CD4-positive, alpha-beta T cell treated with Interleukin-17A for 1 hour (primary cell): ENCODE measurements at places on chromosomes 7 and 10.

GRCh38 chr7:157300369-157300825 is 36.4 kb upstream of the DNAJB6 start:
- DNase-seq = no peak

- no peak for DNase-seq
Observed at GRCh38 chr10:110151467-110151866, 55.9 kb upstream of the MXI1 start.

DNA sequence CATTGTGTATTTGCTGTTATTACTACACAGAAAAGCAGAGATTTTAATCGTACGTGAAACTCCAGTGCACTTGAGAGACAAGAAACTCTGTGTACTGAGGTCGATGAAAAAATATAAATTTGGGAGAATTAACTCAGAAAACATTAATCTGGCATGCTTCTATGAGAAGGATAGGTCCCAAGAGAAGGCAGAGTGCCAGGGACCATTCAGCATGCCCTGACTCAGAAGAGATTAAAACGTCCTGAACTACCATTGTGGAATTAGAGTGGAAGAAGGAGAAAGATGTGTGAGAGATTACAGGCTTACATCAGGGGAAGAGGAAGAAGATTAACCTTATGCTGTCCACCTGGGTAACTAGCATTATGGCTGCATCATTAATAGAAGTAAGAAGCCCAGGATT is 72.4 kb downstream of the REEP3 start:
- no peak for DNase-seq

DNA sequence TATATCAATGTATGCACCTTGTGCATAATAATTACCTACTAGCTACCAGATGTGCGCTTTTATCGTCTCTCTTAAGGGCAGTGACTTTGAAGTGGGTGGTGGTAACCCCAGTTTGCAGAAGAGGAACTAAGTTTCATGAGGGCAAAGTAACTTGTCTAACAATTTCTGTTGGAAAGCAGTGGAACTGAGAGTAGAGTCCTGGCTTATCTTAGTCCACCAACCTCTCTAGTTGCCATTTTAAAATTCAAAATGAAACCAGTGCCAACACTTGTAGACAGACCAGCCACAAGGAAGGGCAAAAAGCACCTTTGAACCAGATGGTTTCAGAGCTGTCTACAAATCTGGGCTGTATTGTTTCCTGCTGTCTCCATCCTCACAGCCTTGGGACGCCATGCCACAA is 32.0 kb upstream of the RBM20 start:
- no peak for DNase-seq

GRCh38 chr7:158310924-158311666 is 276.5 kb downstream of the PTPRN2 start:
- no peak for DNase-seq

GRCh38 chr7:41156268-41156667 is 546.6 kb downstream of the INHBA start:
- DNase-seq = no peak

- no peak for DNase-seq
Observed at GRCh38 chr7:2928613-2929311, 84.7 kb upstream of the GNA12 start.

DNA sequence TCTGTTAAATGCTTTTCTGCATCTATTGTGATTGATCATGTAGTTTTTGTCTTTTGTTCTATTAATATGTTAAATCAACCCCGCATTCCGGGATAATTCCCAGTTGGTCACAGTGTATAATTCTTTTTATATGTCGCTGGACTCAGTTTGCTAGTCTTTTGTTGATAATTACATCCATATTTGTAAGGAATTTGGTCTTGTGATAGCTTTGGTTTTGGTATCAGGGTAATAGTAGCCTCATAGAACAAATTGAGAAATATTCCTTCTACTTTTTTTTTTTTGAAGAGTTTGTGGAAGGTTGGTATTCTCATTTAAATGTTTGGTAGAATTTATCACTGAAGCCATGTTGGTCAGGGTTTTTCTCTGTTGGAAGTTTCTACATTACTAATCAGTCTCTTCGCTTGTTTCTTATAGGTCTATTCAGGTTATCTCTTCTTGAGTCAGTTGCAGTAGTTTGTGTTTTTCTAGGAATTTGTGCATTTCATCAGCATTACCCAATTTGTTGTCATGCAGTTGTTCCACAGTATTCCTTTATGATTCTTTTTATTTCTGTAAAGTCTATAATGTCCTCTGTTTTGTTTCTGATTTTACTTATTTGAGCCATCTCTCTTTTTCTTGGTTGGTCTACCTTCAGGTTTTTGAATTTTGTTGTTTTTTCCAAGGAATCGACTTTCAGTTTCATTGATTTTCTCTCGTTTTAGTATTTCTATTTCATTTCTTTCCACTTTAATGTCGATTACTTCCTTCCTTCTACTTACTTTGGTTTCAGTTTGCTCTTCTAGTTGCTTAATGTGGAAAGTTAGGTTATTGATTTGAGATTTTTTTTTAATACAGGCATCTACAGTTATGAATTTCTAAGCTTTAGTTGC is 64.6 kb upstream of the GJD4 start:
- no peak for DNase-seq

GRCh38 chr10:59680199-59680598 is 29.5 kb downstream of the SLC16A9 start:
- DNase-seq = no peak

- no peak for DNase-seq
Observed at GRCh38 chr7:139708541-139708940, 69.3 kb downstream of the HIPK2 start.

GRCh38 chr10:122515022-122515424 is 45.5 kb upstream of the DMBT1 start:
- no peak for DNase-seq

- DNase-seq = no peak
Observed at GRCh38 chr7:16940776-16941175, 59.0 kb upstream of the AGR3 start.
